ENCODE measurements at places on chromosomes 4 and X. TPM values are rescaled to one million over a fixed set of nuclear protein-coding genes. Genes with fewer than 3 reads are reported as not detected.

- H3K27ac ChIP-seq = no peak overlapping the region
- H3K4me1 ChIP-seq = no peaks in the 10 kb centered on the region
- H3K27me3 ChIP-seq = no peaks in the 10 kb centered on the region
- DNase-seq = no peak
Observed at GRCh38 chr4:33722800-33723516, 2521.4 kb downstream of the ARAP2 start.

EGFL6 gene
- total RNA-seq = not detected

JCHAIN gene
- 6.9 TPM for total RNA-seq

GRCh38 chr4:87121341-87122065, 98.9 kb downstream of the KLHL8 start:
- peak overlapping the region; percentile 58 for H3K4me3 ChIP-seq
- peaks cover 72% of the 10 kb centered on the region for H3K4me1 ChIP-seq
- peaks cover 60% of the 10 kb centered on the region for H3K36me3 ChIP-seq
- H3K27ac ChIP-seq = peak overlapping the region; percentile 86

DNA sequence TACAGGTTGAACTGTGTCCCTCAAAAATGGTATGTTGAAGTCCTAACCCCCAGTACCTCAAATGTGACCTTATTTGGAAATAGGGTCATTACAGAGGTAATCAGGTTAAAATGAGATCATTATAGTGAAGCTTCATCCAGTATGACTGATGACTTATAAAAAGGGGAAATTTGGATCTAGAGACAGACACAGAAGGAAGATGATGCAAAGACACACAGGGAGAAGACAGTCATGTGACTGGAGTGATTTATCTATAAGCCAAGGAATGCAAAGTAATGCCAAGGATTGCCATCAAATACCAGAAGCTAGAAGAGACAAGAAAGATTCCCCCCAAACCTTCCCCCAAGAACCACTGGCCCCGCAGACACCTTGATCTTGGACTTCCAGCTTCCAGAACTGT, 155.2 kb downstream of the RBMX2 start:
- no peaks in the 10 kb centered on the region for H3K27me3 ChIP-seq
- H3K36me3 ChIP-seq = no peaks in the 10 kb centered on the region
- DNase-seq = no peak
- no peak overlapping the region for H3K4me3 ChIP-seq

MAGEB17 gene
- total RNA-seq = not detected

GRCh38 chr4:185202984-185203485, 765 bp downstream of the CFAP97 start:
- H3K27me3 ChIP-seq = no peaks in the 10 kb centered on the region
- peak overlapping the region; percentile 96 for H3K27ac ChIP-seq
- peak overlapping the region; percentile 80 for H3K4me3 ChIP-seq
- no peak for DNase-seq
- H3K4me1 ChIP-seq = peaks cover 32% of the 10 kb centered on the region

MGAT4D gene
- total RNA-seq = not detected

FHDC1 gene
- 0.38 TPM for total RNA-seq

DIAPH2 gene
- total RNA-seq = 9.3 TPM

DNA sequence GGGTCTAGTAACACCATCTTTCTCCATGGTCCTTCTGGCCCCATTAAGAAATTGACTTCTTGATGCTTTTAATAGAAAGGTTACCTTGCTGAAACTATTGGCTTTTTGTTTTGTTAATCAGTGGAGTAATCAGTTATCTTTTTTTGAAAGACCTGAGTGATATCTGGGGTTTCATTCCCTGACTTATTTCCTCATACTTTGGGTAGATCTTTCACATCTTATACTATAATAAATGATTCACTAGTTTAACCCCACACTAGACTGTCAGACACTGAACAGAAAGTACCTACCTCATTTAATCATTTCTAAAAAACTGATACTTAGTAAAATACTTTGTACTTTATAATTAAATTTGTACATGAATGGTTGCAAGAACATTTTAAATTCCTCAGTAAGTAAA, 1021.1 kb downstream of the STIM2 start:
- no peak overlapping the region for H3K27ac ChIP-seq
- H3K36me3 ChIP-seq = no peaks in the 10 kb centered on the region
- H3K27me3 ChIP-seq = no peaks in the 10 kb centered on the region
- no peak overlapping the region for H3K4me3 ChIP-seq
- H3K4me1 ChIP-seq = no peaks in the 10 kb centered on the region

GRCh38 chr4:1241936-1242505, 6.9 kb downstream of the CTBP1 start:
- DNase-seq = peak; percentile 12
- H3K27me3 ChIP-seq = no peaks in the 10 kb centered on the region
- H3K36me3 ChIP-seq = peaks cover 27% of the 10 kb centered on the region
- H3K4me1 ChIP-seq = peaks cover 68% of the 10 kb centered on the region
- no peak overlapping the region for H3K4me3 ChIP-seq

DNA sequence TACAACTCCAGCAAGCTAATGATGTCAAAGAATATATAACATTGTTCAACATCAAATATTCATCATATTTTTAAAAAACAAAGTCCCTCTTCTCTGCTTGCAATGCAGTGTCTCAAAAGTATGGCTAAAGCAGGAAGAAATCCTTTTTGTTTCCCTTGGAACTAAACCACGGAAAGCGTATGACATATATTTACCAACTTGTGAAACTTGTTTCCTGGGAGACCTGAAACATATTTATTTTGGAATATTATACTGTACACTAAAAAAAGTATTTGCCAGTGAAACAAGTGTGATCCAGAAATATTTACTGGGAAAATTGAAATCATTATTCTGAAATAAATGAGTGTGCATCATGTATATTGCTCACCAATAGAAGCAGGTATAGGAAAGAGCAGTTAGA, 156.0 kb upstream of the ANKRD50 start:
- no peaks in the 10 kb centered on the region for H3K27me3 ChIP-seq
- no peak overlapping the region for H3K4me3 ChIP-seq
- H3K27ac ChIP-seq = no peak overlapping the region
- no peaks in the 10 kb centered on the region for H3K4me1 ChIP-seq
- no peaks in the 10 kb centered on the region for H3K36me3 ChIP-seq
- no peak for DNase-seq

DNA sequence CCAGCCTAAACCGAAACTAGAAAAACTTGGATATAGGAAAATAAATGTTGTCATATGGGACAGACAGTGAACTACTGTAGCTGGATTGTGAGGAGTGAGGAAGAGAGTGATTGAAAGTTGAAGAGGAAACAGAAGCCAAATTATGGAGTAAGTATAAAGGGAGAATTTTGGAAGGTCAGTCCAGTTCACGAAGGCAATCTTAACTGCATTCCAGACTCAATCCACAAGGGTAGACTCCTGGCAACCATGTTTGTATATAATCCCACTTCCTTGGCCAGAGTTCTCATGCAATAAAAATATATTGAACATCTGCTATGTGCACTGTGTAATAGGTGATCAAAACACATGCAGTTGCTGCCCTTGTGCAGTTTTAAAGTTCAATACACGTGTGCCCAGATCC, 58.6 kb upstream of the CAMK2D start:
- DNase-seq = no peak
- H3K27me3 ChIP-seq = no peaks in the 10 kb centered on the region
- H3K4me3 ChIP-seq = no peak overlapping the region
- no peak overlapping the region for H3K27ac ChIP-seq
- no peaks in the 10 kb centered on the region for H3K36me3 ChIP-seq
- peaks cover 20% of the 10 kb centered on the region for H3K4me1 ChIP-seq

MGST2 gene
- 134 TPM for total RNA-seq

DUSP21 gene
- total RNA-seq = not detected

GRCh38 chrX:72060196-72060920, 71.4 kb downstream of the RTL5 start:
- H3K27ac ChIP-seq = peak overlapping the region; percentile 12
- H3K4me1 ChIP-seq = peaks cover 14% of the 10 kb centered on the region
- no peaks in the 10 kb centered on the region for H3K27me3 ChIP-seq

- DNase-seq = no peak
- no peak overlapping the region for H3K4me3 ChIP-seq
- H3K27ac ChIP-seq = no peak overlapping the region
- H3K36me3 ChIP-seq = no peaks in the 10 kb centered on the region
Observed at GRCh38 chrX:19174401-19175025, 52.2 kb upstream of the ADGRG2 start.

GRCh38 chr4:184444953-184445309, 29.4 kb downstream of the IRF2 start:
- peaks cover 100% of the 10 kb centered on the region for H3K4me1 ChIP-seq
- H3K4me3 ChIP-seq = no peak overlapping the region
- H3K27ac ChIP-seq = peak overlapping the region; percentile 13
- H3K36me3 ChIP-seq = no peaks in the 10 kb centered on the region

DNA sequence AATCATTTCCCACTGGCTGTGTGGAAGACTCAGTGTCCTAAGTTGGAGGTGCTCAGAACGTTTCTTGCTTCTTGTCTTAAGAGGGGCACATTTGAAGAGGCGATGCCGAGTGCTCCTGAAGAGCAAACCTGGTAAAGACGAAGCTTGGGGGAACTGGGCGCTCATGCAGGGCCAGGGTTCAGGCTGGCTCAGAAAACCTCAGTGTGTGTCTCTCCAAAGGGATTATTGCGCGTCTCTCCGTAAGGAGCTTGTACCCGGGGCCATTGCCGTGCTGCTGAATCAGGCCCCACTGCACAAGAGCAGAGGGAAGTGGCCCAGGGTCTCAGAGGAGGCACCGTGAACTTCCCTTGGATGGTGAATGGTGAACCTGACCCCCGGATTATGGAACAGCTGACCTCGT, 44.4 kb downstream of the PSAPL1 start:
- no peak overlapping the region for H3K4me3 ChIP-seq
- no peaks in the 10 kb centered on the region for H3K4me1 ChIP-seq
- no peak for DNase-seq
- H3K27ac ChIP-seq = no peak overlapping the region

DNA sequence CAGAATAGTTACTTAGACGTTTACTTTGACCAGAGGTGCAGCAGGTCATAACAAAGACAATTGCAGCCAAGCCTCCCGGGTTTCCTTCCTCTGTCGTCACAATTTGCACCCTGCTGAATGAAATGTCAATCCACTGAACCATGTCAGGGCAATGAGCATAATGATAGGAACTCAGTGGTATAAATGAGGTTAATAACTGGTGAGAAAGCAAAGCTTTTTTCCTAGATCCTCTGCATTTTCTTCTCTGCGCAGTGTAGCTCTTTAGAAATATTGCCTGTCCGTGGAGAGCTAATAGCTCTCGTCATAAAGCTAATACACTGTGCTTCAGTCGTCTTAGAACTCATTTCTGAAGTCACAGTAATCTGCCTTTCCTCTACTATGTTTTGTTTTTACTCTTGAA, 1960.1 kb upstream of the ADGRL3 start:
- no peaks in the 10 kb centered on the region for H3K36me3 ChIP-seq
- no peaks in the 10 kb centered on the region for H3K4me1 ChIP-seq
- no peak overlapping the region for H3K27ac ChIP-seq

CTAG1A gene
- not detected for total RNA-seq

ADGRG2 gene
- total RNA-seq = 0.16 TPM

RBMXL3 gene
- total RNA-seq = not detected

H2BW2 gene
- total RNA-seq = not detected

DMD gene
- total RNA-seq = 143 TPM

NLRP2B gene
- total RNA-seq = not detected

TRAM1L1 gene
- total RNA-seq = 0.82 TPM

DNA sequence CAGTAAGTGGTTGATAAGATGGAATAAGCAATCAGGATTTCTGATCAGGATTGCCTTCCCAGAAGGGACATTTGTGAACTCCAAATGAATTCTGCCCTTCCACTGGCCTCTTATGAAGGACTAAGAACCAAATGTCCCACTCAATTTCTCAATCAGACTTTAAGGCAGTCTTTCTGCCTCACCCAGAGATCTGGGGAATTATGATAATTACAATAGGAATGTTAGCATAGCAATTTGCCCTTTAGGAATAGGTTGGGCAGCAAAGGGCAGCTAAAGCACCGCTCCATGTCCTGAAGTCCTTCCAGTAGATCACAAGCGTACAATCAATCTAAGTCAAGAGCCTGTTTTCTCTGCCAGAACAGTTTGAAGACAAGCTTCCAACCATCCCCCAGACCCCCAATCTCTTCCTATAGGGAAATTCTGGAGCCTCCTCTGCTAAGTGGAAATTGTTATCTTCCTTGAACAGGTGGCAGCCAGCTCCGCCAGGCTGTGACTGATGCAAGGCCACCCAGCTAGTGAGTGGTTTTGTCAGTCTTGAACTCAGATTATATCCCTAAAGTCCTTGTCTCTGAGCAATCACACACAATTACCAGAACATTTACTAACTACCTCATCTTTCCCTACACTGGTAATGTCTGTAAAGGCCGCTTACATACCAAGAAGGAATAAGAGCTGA, 18.6 kb downstream of the NKX3-2 start:
- no peak for DNase-seq
- no peak overlapping the region for H3K27ac ChIP-seq
- no peak overlapping the region for H3K4me3 ChIP-seq
- no peaks in the 10 kb centered on the region for H3K36me3 ChIP-seq
- peaks cover 19% of the 10 kb centered on the region for H3K4me1 ChIP-seq

DNA sequence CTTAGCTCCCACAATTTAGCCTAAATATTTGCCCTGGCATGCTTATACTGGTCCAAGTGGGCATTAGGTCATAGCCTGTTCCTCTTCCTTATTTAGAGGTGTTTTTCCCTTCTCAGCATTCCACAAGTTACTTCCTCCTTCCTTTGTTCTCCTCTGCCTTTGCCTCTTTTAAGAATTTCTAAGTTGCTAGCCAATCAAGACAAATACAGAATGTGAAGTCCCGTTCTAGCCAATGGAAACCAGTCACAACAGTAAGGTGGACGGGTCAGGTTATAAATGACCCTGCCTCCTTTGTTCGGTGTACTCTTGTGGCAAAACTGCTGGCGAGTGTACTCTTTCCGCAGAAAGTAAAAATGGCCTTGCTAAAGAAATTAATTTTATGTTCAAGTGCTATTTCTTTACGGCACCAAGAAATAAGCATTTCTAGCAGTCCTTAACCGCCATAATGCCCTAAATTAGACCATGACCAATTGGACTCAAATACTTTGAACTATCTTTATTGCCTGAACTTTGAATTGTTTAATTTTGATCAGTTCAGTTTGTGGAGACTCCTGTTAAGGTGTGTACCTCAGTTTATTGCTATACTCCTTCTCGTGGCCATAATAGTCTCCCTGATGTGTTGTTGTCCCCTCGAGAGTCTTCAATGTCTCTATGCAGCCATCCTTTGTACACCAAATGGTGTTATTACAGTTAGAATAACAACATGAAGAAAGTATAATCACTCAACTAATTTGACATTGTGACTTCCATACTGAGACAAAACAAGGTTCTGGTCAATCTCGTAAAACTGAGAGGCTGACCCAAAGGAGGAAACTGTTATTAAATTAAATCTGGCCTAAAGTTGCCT, 1.6 kb upstream of the HADH start:
- H3K4me1 ChIP-seq = peaks cover 61% of the 10 kb centered on the region
- peak overlapping the region; percentile 80 for H3K4me3 ChIP-seq
- H3K27me3 ChIP-seq = no peaks in the 10 kb centered on the region
- no peak for DNase-seq
- H3K36me3 ChIP-seq = no peaks in the 10 kb centered on the region

- no peak overlapping the region for H3K27ac ChIP-seq
- no peak for DNase-seq
- H3K4me3 ChIP-seq = no peak overlapping the region
- H3K27me3 ChIP-seq = no peaks in the 10 kb centered on the region
Observed at GRCh38 chr4:149465955-149466354, 349.7 kb downstream of the IQCM start.
